ENCODE measurements at places on chromosomes 13 and 19. TPM values are rescaled to one million over a fixed set of nuclear protein-coding genes. Genes with fewer than 3 reads are reported as not detected.
A peak's percentile ranks its signal among the peaks of the same experiment; 100 is the strongest.

- DNase-seq, result peak; percentile 51
These were observed 1.2 kb downstream of the SLC7A1 start for GRCh38 chr13:29594303-29594709.

FAM83E gene
- total RNA-seq, result 5.6 TPM

HTR2A gene
- 1.2 TPM for total RNA-seq

GAS6 gene
- total RNA-seq, result 146 TPM

GRCh38 chr19:18089726-18090125 lies 3.0 kb upstream of the IL12RB1 start:
- no peak for DNase-seq

GRCh38 chr19:1051791-1052190 lies 11.9 kb downstream of the ABCA7 start:
- no peak for DNase-seq

DNA sequence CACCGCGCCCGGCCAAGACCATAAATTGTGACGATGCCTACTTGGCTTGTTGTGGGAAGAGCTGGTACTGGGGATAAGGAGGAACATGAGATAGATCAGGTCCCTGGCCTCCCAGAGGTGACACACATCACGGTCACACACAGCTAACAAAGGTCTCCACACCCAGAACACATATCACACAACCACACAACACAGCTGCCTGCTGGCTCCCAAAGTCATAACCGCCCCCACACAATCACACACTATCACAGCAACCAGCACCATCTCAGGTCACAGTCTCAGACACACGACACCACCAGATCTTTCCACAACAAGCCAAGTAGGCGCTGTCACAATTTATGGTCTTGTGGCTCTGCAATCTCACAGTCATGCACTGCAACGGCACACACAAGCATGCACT lies 5.7 kb downstream of the COL5A3 start:
- DNase-seq, result no peak

DNA sequence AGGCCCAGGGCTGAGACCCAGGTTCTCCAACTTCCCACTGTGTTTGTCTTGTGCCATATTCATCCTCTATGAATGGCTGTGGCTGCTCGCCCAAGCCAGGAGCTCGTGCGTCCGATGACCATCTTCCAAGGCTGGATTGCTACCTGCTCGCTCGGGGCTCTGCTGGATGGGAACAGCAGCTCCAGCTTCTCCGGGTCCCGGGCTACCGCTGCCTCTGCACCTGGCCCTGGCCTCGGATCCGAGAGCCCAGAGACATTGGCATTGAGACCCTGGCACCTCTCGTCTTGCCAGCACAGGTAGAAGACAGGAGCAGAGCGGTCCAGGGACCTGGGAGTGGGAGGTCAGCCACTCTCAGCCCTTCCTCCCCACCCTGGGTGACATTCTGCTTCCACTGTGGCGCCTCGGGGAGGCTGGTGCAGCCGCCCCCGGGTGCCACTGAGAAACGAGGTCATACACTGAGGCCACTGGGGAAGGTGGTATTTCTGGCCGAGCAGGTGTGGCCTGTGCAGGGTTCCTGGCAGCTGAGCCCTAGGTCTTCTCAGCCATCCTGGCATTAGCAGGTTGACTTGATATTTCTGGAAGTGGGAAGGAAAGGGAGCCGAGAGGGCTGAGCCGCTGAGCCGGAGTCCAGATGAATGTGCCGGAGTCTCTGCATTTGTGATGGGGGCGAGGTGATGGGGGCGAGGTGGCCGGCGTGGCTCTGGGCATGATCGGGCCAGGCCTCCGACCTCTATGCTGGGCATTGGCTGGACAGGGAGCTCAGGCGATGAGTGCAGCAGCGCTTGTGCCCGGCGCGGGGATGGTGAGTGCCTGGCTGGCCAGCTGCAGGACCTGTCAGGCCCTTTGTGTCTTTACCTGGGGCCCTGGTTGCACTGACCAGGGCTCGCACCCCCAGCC lies 18.6 kb downstream of the NDUFB7 start:
- peak; percentile 48 for DNase-seq

DNA sequence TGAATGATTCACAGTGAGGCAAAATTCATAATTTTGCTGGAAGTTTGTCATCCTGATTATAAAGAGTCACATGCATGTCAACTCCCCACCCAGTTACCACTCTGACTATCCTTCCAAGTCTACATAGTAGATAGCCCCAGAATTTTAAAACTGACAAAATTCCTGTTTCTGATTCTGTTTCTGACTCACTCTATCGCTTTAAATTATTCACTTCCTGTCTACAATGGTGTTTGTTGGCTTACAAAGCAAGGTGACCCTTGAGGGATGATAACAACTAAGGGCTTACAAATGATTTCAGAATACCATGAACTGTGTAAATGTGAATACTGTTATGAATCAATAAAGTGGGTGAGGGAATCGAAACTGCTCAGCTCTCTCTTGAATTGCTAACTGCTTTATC lies 98.7 kb upstream of the KL start:
- DNase-seq, result no peak

Measured in breast epithelium (tissue), 4 donors.